Germinal center (tissue), 1 donor: ENCODE measurements at places on chromosomes 6 and 20.

- no peak for DNase-seq
These were observed 60.4 kb upstream of the FOXQ1 start for GRCh38 chr6:1251198-1252155.

DNA sequence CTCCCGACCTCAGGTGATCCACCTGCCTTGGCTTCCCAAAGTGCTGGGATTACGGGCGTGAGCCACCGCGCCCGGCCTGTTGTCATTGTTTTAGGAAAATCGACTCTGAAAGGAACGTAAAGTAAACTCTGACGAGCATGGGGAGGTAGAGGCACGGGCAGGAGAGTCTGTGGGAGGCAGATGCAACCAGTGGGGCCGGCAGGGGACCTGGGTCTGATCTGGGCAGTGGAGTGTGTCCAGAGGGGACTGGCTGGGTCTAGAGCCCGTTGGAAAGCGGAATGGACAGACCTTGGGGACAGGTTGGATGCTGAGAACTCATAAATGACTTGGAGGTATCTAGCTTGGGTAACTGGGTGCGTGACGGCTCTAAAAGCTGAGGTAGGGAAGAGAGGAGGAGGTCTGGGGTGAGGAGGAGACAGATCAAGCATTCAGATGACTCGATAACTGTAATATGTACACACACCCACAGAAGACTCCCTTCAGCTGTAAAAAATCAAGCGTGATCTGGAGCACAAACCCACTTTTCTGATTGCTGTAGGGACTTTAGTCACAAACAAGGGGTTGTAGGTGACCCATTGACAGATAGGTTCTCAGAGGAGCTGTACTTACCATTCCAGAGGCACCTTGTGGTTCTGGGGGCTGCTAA is 22.4 kb downstream of the MANBAL start:
- DNase-seq, result no peak

DNA sequence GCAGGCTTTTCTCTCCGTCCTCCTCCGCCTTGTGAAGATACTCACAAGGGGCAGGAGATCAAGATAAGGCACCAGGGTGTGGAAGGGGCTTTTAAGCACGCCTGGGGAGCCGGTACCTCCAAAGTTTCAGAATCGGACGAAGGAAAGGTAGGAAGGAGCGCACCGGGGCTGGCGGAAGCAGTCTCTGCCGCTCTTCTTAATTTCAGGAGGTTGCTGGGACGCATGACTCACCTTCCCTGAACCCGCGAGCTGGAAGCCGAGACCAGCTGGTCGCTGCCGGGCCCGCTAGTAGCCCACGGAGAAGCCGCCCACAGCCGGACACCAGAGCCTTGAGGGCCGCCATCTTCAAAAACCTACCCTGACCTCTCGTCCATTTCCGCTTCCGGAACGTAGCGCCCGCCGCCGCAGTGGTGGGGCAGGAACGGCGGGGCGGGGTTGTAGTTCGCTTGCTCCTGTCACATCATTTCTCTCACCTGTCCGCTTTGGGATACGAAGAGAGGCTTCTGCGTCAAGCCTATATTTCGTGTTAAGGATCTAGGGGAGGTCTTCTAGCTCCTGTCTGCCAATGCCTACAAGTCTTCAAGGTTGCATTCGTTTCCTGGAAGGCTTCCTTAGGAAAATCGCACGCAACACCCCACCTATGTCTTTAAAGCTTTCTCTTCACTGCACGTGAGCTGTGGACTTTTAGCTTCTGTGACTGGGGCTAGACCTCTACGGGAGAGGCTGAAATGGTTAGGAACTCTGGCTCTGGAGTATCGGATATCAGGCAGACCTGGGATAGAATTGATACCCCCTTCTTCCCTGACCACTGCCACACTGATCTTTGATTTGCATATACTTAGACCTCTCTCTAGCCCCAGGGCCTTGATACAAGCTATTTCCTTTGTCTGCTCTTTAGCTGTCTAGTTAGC is at the start of gene MRPS18A:
TSS of gene MRPS18A (minus strand) at position 355 of the 911 bp plus-strand sequence. CDS start at position 343, 12 bp downstream.
- DNase-seq, result peak; percentile 84

DNA sequence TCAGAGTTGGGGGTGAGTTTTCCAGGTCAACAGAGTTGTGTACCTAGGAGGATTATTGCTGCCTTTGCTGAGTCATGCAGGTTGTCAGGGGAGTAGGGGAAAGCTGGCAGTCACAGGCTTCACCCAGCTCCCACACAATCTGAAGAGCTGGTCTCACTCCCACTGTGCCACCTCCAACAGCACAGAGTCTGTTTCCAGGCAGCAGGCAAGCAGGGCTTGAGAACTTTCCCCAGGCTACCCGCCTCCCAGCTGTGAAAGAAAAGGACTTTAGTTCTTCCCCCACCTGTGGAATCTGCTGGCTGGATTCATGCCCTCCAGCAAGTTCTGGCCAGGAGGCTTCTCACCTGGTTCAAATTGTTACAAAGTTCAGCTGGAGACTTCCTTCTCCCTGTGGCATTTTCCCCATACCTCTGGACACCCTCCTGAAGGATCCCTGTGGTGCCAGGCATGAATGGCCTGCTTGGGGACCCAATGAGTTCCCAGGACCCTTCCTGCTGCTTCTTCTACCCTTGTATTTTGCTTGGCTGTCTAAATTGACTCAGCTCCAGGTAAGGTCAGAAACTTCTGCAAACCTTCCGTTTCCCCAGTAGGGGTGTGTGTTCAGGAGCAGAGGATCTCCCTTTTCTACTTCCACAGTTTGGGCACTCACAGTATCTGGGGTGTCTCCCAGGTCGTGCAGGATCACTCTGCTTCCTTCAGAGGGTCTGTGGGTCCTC is 378.1 kb upstream of the MAN1A1 start:
- no peak for DNase-seq

GRCh38 chr6:49713346-49713745 is at the start of gene CRISP2:
Gene CRISP2 (minus strand): TSS chr6:49713543. CDS start chr6:49709196, 4,347 bp downstream.
- no peak for DNase-seq

GRCh38 chr6:43219814-43220213 is 9.5 kb downstream of the DNPH1 start:
- no peak for DNase-seq

DNA sequence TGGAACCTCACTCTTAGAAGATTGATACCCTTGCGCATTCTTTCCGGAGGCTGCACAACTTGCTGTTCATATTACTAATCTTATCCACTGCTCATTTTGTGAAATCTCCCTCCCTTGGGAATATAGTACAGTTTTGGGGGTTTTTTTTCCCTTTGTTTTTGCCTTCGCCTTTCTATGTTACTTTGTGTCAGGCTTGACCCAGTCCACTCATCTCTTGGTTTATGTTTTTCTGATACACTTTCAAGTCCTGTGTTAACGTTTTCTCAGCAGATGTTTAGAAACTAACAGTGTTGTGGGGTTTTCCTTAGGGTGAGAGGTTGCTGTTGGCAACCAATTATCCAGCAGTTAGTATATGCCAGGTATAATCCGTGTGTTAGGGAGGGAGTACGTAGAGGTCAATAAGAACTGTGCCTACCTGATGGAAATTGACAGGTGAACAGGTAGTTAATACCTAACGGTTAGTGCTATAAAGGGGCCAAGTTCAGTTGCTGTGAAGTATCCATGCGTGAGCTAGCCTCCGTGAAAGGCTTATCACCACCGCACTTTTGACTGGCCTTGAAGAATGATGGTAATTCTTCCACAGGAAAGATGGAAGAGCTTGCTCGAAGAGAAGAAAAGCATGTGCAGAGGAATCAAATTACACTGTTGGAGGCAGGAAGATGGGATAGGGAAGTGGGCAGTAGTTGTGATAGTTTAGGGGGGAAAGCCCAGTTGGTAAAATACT is 1.4 kb downstream of the NFYA start:
- no peak for DNase-seq

- DNase-seq, result no peak
These were observed 134.2 kb downstream of the CARMIL1 start for GRCh38 chr6:25413207-25413905.

DNA sequence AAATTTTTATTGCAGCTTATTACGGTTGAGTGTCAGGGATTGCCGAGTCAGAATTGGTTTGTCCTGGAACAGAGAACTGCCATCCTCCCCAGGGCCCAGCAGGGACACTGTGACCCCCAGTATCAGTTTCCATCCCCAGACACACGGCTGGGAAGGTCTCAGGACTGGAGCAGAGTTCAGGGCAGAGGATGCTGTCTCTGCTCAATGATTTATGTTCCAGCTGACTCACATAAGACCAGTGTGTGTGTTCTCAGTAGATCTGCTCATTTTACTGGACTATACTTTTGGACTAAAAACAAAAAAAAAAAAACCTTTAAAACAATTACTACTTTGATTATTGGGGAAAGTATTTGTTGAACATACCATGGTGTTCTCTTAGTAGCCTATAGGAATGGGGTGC is 44.2 kb downstream of the FNDC1 start:
- no peak for DNase-seq

GRCh38 chr20:36105711-36106226 is 48.8 kb upstream of the EPB41L1 start:
- no peak for DNase-seq

DNA sequence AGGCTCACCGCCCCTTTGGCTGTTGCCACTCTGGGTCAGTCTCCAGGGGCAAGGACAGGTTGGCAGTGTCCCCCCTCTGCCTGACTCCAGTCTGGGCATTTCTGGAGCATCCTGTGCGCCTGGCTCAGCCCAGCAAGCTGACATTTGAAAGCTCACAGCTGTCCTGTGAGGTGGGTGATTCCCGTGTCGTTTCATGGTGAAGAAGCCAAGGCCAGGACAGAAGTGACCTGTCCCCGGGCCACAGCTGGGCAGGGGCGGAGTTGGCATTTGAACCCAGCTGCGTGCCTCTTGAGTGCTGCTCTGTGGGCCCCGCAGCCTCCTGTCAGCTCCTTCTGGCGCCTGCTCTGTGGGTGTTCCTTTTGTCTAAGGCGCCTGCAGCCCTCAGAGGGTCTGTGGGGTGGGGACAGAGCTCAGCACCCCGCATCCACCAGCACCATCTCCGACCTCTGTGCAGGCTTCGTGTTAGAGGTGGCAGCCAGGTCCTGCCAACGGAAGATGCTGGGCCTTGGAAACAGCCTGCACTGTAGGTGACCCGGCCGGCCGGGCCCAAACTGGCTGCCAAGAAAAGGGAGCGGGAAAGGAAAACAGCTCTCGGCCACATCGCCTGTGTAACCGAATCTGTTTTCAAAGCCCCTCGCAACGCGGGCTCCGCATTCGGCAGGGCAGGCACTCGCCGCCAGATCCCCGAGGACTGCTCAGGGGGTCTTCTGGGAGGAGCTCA is 5.8 kb upstream of the GATA5 start:
- DNase-seq, result no peak

GRCh38 chr6:47042275-47042791 is at the start of gene ADGRF1:
Gene ADGRF1 (minus strand): TSS chr6:47042332. CDS start chr6:47029061, 13,271 bp downstream.
- DNase-seq, result no peak

- DNase-seq, result peak; percentile 25
These were observed 4.3 kb downstream of the REV3L start for GRCh38 chr6:111478749-111479148.

GRCh38 chr6:112302142-112302705 is 44.9 kb upstream of the RFPL4B start:
- DNase-seq, result no peak

- no peak for DNase-seq
These were observed 49.8 kb downstream of the HMGN3 start for GRCh38 chr6:79184641-79185040.

- no peak for DNase-seq
These were observed 255.0 kb upstream of the THEMIS start for GRCh38 chr6:128155826-128156225.

DNA sequence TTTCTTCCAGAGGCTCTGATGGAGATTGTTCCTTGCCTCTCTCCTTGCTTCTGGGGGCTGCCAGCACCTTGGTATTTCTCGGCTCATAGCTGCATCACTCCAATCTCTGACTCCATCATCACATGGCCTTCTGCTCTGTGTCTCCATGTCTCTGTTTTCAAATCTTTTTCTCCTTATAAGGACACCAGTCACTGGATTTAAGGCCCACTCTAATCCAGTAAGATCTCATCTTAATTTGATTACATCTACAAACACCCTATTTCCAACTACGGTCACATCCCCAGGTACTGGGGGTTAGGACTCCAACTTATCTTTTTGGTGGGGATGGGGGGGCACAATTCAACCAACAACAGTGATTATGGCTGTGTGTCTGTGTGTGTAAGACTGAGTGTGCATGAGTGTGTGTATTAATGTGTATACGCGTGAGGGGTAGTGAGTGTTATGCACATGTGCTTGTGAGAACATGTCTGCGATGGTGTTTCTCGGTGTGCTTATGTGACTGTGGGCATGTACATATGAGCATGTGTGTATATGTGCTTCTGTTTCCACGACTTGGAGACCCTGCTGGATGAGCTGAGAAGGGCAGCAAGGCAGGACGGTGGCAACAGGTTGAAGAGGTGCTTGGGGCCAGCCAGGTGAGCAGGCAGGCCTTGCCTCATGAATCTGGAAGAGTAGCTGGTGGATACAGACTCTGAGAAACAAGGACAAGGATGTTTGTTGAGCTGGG is 130.5 kb downstream of the MRPL14 start:
- no peak for DNase-seq
